ENCODE measurements at places on chromosomes 4 and X.

GRCh38 chrX:103941201-103941975 is 21.0 kb upstream of the TMSB15B start:
- no peak for DNase-seq

- DNase-seq = no peak
Measured at GRCh38 chrX:46279925-46280313, 265.3 kb downstream of the ZNF674 start.

GRCh38 chrX:34130501-34130900 is 1.6 kb downstream of the FAM47A start:
- DNase-seq = no peak

GRCh38 chr4:77500801-77501200 is 104.8 kb upstream of the CXCL13 start:
- DNase-seq = no peak

DNA sequence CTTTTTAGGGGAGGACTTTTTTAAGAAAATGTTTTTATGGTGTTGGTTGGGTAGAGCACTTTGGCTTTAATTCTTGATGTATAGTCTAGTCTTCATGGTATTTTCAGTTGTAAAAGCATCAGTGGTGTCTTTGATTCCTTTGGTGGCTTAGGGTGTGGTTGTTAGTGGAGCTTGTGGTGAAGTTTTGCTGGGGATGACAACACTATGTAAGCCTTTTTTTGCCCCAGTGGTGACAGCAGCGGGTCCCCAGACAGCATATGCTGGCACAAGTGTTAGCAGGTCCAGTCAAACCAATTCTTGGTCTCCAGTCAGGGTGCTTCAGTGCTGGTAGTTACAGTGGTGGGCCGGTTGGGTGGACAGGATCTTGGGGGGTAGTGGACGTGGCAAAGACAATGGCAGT is 52.0 kb downstream of the CHIC1 start:
- no peak for DNase-seq

DNA sequence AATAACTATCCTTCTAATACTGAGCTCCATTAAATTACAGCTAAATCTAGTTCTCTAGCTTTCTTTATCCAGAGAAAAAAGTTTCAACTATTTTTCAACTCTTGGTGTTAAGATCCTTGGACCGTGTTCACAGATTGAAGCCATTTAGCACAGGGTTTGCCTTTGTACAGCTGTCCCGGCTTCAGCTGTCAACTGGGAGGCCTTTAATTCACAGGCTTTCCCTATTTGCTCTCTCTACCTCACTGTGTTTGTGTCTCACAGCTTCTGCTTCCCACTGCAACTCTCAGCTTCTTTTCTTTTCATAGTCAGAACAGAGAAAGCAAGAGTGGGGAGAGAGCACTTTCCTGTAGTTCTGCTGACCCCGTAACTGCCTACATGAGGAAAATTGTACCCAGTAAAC is 76.9 kb upstream of the SMAD1 start:
- no peak for DNase-seq

DNA sequence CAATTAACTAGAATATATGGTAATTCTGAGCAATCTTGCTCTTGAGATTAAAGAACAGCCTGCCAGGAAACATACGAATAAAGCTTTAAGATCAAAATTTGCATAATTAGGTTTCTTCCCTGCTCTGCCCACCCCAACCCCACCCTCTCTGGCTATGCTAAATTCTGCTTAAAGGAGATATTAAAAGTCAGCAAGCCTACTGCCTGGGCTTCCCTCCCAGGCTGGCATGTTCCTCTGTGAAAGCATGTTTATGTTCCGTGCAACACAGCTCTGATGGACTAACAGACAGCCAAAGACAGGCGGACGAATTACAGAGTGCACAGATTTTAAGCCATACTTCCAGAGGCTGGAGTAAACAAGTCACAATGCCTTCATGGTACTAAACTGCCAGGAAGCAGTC is 28.4 kb downstream of the CD99L2 start:
- DNase-seq = no peak

GRCh38 chr4:52904421-52904820 is 42.3 kb downstream of the RASL11B start:
- no peak for DNase-seq

DNA sequence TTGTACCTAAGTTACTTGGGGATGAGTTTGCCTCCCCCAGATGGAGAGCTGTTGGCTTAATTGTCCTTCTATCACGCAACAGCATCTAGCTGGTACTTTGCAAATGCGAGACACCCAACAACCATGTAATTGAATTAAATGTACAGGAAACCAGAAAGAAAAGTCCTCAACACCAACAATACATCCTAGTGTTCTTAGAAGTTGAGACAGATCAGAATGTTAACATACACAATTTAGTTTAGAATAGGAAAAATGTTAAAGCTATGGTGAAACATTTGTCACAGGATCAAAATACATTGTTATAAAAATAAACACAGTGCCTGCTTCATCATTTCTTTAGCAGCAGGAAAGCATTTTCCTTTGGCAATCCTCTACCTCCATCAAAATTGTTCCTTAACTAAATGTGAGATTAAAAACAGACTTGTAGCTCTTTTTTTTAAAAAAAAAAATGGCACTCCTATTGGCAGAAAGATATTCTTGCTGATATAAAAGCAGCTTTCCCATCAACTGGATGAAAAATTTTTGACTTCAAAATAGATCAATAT is 163.1 kb upstream of the MID1 start:
- DNase-seq = no peak

DNA sequence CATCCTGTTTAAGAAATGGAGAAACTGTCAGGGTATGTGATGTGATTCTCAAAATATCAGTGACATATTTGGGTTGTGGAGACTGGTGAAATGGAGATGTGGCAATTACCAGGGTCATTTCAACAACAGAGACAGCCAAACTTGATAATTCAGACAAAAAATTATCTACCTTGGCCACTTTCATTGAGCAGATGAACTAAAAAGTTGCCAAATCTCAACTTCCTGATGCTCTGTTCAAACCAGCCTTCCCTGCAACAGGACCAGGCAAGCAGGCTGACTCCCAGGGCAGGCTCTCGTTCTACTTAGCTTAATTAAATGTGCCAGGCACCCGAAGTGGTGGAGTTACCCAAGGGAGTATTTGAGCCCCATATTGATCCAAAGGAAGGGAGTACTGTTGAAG is 199.6 kb downstream of the AFF2 start:
- no peak for DNase-seq

GRCh38 chr4:183321079-183321478 is 1.0 kb upstream of the CLDN22 start:
- DNase-seq = no peak

DNA sequence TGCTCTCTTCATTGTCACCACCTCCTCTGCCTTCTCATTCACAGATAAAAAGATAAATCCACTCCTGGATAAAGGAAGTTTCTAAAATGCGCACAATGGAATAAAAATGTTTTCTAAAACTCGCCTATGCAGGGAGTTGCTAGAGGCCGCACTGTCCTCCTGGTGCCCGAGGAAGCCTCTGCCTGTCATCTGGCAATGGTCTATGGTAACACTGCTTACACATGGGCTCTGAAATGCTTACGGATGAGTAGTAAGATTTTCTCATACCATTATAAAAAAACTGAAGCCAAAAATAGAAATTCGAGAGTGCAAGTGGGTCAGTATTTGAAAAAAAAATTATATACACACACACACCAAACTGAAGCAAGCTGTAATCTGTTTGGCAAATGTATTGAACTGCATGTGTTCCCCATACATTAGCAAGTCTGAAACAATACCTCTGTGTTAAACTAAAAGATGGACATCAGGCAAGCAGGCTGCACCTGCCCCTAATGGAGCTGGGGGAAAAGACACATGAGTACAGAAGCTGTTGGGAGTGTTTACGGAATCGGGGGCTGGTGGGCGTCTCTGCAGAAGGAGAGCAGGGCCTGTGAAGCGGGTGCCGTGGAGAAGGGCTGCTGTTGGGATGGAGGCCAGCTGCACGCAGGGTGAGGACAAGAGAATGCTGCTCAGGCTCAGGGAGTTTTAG is 103.3 kb upstream of the FAT1 start:
- no peak for DNase-seq

DNA sequence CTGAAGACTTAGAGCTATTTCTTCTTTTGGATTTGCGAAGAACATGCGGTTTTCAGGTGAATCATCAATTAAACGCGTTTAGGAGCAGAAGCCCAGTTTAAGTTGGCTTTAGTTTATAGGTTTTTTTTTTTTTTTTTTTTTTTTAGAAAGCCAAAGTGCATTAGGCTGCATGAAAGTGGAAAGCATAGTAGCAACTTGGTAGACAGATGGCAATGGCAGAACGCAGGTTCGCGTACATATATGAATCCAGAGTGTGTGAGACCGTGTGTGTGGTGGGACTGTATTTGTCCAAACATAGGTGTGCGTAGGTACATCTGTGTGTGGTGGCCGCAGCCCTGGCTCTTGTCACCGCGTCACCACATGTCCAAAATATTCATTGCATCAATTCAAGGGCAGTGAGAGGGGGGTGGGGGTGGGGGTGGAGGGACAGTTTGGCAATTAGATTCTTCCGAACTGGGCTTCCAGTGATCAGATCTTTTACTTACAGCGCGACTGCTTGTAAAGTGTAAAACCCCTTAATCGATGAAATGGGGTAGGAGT is 901 bp downstream of the JADE1 start:
- DNase-seq = no peak

GRCh38 chr4:65046192-65047133 is 623.8 kb downstream of the EPHA5 start:
- no peak for DNase-seq

DNA sequence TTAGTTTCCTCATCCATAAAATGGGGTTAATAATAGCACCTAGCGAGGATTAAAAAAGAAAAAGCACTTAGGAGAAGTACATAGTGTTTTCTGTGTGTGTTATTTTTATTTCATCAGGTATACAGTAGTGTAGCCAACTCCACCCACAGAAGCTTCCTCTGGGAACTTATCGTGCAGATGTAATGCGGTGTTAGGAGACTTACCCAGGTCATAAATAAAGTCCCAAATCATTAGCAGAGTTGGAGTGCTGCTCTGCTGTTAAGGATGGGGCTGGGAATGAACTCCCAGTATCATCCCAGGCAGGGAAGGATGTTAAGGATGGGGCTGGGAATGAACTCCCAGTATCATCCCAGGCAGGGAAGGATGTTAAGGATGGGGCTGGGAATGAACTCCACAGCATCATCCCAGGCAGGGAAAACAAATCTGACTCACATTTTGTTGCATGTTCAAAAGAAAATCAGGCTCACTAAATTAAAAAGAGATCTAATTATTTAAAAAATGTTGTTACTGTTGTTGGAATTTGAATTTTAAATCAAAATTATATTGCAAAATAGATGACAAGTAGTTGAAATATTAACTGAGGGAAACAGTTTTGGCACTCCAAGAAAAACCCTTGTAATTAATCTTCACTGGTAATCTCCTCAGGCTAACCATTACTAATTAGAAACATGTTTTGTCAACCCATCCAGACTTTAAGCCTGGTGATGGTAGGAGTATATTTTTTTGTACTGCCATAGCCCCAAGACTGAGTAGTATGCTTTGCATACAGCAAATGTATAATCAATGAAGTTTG is 10.2 kb upstream of the SFRP2 start:
- no peak for DNase-seq

- DNase-seq = peak; percentile 59
Measured at GRCh38 chrX:19747652-19748610, 139.5 kb downstream of the SH3KBP1 start.

- DNase-seq = no peak
Measured at GRCh38 chr4:73508651-73509050, 27.1 kb downstream of the AFM start.

GRCh38 chr4:95048296-95048695 is 290.5 kb downstream of the BMPR1B start:
- DNase-seq = no peak

GRCh38 chrX:108426262-108426661 is 12.0 kb downstream of the COL4A6 start:
- no peak for DNase-seq

- DNase-seq = no peak
Measured at GRCh38 chrX:84144281-84144680, 43.7 kb downstream of the RPS6KA6 start.

GRCh38 chr4:171583790-171584189 is 229.4 kb upstream of the GALNTL6 start:
- DNase-seq = no peak

DNA sequence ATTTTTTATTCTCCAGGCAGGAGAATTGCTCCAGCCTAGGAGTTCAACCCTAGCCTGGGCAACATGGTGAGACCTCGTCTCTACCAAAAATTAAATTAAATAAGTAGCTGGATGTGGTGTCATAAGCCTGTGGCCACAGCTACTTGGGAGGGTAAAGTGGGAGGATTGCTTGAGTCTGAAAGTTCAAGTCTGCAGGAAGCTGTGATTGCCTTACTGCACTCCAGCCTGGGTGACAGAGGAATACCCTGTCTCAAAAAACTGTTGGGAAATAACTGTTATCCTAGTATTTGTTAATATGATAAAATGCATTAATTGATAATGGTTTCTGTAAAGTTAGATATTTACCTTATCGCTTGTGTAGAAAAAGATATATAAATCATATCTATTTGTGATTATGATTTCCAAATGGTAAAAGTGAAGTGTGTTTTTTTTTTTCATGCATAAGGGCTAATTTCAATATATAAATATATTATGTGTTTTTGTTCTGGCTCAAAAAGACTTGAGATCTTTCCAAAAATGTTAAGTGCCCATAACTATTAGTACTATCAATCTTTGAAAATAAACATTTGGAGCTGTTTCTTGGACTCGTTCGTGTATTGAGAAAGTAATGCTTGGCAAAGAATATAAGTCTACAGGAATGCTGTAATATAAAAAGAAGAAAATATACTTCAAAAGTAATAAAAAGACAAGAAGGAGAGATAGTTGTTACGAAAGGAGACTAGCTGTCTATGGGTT is 396.6 kb downstream of the ADGRL3 start:
- DNase-seq = no peak

- DNase-seq = no peak
Measured at GRCh38 chr4:95847908-95848460, 8.1 kb downstream of the PDHA2 start.

DNA sequence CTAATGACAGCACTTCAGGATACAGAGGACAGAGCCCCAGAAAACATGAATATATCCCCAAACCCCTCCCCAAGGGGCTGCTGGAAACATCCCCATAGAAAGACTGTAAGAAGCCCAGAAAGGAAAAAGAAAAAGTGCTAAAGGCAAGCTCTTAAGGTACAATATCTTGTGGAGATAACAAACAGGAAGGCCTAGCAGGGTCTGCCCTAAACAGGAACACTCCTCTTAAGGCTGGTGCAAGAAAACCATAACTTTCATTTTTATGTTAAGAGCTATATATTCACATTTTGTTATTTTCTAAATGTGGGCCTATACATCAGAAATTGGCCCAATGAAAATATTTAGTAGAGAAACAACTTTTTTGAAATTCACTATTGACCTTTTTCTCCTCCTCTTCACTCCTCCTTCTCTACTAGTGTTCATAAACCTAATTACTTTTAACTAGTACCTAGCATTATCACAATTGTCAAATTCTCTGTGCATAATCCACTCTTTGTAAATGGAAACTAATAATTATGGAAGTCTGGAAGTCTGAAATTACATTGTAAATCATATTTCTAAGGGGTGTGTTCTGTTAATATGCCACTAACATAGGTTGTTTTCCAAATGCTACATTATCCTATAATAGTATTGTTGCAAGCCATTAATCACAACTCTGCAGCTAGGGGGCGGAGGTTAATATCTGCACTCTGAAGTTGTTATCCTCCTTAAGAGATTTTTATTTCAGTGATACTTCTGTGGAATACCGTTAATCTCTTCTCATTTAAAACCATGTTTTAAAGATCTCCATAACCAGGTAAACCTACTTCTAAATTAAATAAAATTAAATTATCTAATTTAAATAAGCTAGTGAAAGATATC is 59.8 kb downstream of the CASK start:
- no peak for DNase-seq

- DNase-seq = no peak
Measured at GRCh38 chrX:35733879-35734278, 64.3 kb upstream of the MAGEB16 start.

- DNase-seq = no peak
Measured at GRCh38 chr4:67933755-67934154, 29.5 kb downstream of the TMPRSS11A start.

All from activated CD4-positive, alpha-beta T cell treated with anti-CD3 and anti-CD28 coated beads for 1 hour (primary cell).